ENCODE measurements at places on chromosomes 3 and 15.
A peak's percentile ranks its signal among the peaks of the same experiment; 100 is the strongest.

GRCh38 chr3:127629467-127630403 is 750 bp downstream of the PODXL2 start:
- DNase-seq, result peak; percentile 11

DNA sequence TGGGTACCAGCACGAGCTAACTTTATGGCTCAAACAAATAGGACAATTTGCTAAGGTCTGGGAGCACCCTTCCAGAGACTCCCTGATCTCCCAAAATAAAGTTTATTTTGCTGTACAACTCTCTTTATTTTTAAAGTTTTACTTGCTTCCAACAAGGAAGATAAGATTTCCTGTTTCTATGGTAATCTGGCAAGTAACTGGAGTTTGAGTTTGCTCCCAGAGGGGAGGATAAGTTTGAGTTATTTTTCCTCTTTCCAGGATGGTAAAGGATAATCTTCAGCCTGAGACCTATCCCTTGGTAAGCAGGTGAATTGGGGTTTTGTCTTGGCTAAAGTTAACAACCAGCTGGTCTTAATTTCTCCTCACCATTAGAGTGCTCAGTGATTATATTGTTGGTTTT is 1019.4 kb upstream of the ALCAM start:
- no peak for DNase-seq

GRCh38 chr3:150439657-150440056 is 31.6 kb downstream of the TSC22D2 start:
- DNase-seq, result no peak

DNA sequence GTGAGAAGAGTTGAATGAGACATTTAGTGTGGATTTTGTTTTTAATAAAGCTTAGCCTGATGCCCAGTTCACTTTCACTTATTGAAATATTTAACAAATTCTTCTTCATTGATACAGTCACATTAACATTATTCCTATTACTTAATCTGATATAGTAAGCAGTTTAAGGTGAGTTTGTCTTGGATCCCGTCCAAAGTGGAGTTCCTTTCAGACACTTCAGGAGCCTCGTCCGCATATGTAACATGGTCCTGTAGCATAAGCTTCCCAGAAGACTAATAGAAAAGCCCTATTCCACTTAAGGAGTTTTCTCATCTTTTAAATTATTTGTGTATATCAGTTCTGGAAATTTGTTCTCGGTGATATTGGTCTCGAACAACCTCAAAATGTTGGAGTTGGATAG is 39.7 kb upstream of the MLF1 start:
- no peak for DNase-seq

- DNase-seq, result no peak
Observed at GRCh38 chr3:141332416-141332815, 35.9 kb upstream of the ZBTB38 start.

DNA sequence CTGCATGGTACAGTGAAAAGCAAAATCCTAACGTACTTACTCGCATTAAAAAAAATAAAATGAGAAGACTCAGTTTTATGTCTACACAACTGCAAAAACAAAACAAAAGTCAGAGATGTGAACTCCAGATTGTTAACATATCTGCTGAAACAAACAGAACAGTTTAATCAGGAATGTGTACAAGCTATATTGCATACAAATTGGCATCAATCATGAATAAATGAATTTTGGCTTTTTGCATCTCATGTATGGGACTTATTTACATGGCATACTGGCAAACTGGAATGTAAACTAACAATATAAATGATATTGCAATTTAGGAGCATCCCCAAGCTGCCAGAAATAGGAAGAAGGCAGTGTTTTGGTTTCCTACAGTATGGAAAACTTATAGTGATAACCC is 79.6 kb upstream of the NSMCE3 start:
- DNase-seq, result no peak

DNA sequence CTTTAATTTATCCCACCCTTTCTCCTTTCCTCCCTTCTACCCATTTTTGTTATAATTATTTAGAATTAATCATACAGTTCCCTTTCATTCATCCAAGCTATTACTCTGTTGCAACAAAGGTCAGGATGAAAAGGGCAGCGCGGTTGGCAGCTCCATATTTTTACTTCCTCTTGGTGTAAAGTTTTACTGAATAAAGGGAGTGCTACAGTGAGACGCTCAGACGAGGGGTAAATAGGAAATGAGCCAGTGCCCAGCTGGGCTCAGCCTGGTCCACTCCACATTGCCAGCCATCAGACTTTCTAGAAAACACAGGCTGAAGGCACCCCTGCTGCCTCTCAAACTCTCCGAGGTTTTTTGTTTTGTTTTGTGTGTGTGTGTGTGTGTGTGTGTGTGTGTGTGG is 21.9 kb upstream of the ZBTB38 start:
- DNase-seq, result no peak

DNA sequence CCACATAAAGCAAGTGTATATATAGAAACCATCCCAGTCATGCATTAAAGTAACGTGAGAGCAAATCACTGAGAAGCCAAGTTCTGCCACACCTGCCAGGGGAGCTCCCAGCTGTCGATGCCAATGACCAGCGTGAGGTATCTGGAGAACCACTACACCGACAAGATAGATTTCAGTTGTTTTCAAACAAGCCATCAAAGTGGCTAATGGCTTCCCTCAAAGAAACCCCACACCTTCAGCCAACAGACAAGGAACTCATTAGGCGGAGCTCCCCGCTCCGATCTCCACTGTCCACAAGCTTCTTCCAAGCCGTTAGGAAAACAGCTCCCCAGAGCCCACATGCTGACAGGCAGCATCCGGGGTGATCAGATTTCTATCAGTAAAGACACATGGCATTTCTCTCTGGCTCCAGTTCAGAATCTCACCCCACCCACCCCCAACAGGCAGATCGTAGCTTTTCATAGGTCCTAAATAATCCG is 54.2 kb upstream of the SPATA12 start:
- no peak for DNase-seq

DNA sequence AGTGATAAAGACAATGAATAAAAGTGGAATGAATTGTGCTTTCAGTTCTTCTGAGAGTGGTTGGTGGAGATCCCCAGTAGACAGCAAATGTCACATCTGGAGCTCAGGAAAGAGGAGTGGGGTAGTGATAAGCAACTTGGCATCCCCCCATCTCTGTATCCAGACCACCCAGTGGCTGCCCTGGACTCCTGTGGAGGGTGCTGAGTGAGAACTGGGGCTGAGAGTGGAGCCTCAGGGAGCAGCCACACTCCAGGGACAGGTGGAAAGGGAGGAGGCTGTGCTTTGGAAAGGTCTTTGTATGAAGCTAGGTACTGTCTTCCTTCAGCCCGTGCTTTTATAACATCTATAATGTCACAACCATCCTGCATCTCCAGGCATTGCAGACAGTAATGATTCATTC is 85.6 kb upstream of the RASGRF1 start:
- no peak for DNase-seq

GRCh38 chr3:161649900-161650484 is 153.4 kb downstream of the OTOL1 start:
- no peak for DNase-seq

- no peak for DNase-seq
Observed at GRCh38 chr3:65793495-65794200, 245.1 kb downstream of the MAGI1 start.

DNA sequence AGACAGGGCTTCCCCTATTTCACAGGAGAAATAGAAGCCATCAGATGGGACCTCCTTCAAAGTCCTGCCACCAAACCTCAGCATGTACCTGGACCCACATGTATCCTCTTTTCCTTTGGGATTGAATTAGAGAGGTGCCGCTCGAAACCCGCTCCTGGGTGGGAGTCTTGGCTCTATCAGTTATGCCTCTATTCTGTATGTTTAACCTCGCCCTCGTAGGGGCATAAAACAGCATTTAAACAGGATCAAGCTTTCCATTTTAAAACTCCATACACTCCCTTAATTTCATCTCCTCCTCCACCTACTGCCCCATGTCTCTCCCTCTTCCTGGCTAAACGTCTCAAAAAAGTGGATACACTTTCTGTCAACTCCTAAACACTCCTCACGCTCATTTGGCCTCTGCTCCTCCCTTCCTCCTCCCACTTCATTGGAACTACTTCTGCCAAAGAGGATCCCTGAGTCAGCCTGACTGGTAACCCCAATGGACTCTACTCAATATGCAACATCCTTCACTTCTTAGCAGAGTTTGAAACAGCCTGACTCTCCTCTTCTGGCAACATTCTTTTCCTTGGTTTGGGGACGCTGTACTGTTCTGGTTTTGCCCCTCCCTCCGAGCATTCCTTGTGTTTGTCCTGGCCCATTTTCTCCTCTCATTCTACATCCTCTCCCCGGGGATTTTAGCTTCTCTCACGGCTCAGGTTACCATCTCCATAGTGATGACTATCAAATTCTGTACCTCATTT is 23.0 kb upstream of the MUC20 start:
- no peak for DNase-seq

- DNase-seq, result no peak
Observed at GRCh38 chr3:143031327-143031726, 30.0 kb downstream of the U2SURP start.

GRCh38 chr3:16064642-16065414 is 109.7 kb upstream of the GALNT15 start:
- DNase-seq, result no peak

DNA sequence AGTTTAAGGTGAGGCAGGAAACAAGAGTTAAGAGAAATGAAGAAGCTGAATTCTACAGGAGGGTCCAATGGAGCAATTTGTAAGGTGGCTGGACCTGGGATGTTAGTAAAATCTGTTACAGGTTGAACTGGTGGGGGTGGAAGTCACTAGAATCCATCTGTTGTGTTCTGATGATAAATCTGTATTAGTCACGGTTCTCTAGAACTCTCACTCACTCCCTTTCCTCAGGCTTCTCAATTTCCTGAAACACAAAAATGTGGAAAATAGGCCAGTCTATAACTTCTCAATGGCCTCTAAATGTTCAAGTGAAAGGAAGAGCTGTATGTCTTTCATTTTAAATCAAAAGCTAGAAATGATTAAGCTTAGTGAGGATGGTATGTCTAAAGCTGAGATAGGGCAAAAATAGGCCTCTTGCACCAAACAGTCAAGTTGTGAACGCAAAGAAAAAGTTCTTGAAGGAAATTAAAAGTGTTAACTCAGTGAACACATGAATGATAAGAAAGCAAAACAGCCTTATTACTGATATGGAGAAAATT is 180.2 kb upstream of the CBLB start:
- no peak for DNase-seq

DNA sequence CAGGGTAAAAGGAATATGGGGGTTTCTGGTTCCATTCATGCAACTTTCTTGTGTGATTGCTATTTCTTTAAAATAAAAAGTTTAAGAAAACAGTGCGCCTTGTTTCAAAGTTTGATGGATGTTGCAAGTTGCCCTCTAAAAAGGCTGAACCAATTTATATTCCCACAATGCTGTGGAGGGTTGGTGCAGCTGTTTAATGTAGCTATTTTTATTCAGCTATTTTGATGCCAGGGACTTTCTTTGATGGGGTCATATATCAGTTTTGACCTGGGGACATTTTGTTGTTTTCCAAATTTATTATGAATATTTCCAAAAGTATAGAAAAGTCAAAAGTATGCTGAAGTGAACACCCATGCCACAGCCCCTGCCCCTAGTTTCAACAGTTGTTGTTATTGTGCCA is 20.5 kb downstream of the EPHB1 start:
- DNase-seq, result no peak

- DNase-seq, result no peak
Observed at GRCh38 chr15:94457661-94458060, 226.3 kb downstream of the MCTP2 start.

Measured in T follicular helper cell (primary cell).